Stimulated activated CD4-positive, alpha-beta T cell treated with anti-CD3 and anti-CD28 coated beads, Interleukin-1b, Interleukin-23, amount 100 ng/mL, for 48 hours (primary cell): ENCODE measurements at places on chromosomes 5 and 9.

GRCh38 chr5:122385808-122386207 is 73.8 kb downstream of the SNCAIP start:
- no peak for DNase-seq

DNA sequence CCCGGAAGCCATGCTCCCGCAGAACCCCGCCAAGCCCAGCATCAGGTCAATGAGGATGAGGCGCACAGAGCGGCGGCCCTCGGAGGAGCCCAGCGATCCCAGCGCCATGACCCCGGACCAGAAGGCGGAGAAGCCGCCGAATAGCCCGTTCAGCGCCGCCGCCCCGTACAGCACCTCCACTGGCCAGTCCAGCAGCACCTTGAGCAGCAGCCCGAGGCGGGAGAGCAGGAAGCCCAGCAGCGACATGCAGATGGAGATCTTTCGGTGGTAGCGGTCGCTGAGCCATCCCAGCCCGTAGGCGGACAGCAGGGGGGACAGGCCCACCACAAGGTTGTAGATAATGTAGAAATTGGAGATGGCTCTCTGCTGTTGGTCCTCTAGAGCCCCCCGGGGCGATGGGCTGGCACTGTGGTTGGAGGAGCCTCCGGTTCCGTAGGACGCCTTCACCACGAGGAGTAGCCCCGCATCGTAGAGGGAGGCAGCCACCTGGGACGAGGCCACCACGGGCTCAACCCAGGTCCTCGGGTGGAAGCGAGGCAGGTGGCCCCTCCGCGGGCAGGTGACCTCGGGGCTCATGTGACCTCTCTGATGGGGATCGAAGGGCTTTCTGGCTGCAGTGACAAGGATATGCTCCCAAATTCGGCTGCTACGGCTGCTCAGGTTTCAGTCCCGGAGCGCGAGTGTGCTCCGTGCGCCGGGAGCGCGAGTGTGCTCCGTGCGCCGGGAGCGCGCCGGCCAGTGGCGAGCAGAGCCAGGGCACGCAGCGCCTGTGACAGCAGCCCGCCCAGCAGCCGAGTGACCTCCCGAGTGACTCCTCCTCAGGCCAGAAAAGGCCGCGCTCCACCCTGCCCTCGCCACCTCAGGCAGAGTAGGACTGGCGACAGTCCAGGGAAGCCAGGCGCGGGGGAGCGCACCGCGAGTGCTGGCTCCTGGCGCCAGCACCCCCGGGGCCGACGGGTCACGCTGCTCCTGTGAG is at the start of gene SLC46A2:
TSS of gene SLC46A2 (minus strand) at position 771 of the 976 bp plus-strand sequence. CDS start at position 576, 195 bp downstream.
- DNase-seq, result no peak

- no peak for DNase-seq
Observed at GRCh38 chr5:172377856-172378255, 76.5 kb downstream of the SH3PXD2B start.

DNA sequence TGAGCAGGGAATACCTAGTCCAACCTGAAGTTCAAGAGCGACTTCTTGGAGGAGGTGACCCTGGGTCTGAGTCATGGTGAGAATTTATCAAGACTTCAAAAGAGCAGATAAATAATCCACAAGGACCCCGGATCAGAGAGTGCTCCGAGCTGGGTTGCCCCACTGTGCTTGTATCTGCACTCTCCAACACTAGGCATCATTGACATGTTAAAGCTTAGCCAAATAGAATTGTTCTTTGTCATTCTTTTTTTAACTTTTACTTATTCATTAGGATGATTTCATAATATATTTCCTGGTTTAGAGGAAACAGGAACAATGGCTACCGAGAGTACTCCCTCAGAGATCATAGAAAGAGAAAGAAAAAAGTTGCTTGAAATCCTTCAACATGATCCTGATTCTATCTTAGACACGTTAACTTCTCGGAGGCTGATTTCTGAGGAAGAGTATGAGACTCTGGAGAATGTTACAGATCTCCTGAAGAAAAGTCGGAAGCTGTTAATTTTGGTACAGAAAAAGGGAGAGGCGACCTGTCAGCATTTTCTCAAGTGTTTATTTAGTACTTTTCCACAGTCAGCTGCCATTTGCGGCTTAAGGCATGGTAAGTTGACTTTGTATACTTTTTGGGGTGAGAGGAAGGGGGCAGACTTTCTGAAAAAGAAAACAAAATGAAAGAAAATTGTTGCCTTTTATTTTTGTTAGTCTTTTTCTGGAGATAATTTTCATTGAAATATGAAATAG is at the start of gene CARD6:
TSS of gene CARD6 (plus strand) at position 300 of the 738 bp plus-strand sequence. CDS start at position 316, 16 bp downstream.
- DNase-seq, result no peak

GRCh38 chr5:66987126-66987525 is 209.5 kb downstream of the CD180 start:
- DNase-seq, result no peak

GRCh38 chr5:149062371-149063016 is 368 bp downstream of the SH3TC2 start:
- no peak for DNase-seq

DNA sequence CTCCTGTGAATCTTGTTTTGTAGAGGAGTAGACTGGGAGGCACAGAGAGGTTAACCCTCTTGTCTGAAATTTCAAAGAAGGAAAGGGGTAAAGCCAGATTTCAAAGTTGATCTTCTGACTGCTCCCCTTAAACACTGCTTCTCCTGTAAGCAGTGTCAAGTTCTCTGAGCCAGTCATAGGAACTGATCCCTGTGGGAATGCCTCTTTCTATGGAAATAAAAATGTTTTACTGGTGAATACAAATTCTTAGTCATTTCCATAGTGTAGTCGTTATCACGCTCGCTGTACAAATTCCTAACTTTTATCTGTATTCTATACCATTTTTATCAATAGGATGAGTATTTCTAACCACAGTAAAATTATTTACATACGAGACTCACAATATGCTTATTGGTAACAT is 66.3 kb upstream of the PRRC1 start:
- no peak for DNase-seq

DNA sequence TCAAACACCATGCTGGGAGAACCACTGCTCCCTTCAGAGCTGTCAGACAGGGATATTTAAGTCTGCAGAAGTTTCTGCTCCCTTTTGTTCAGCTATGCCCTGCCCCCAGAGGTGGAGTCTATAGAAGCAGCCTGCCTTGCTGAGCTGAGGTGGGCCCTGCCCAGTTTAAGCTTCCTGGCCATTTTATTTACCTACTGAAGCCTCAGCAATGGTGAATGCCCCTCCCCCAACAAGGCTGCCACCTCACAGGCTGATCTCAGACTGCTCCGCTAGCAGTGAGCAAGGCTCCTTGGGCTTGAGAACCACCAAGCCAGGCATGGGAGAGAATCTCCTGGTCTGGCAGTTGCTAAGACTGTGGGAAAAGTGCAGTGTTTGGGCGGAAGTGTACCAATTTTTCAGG is 205.5 kb upstream of the PTGER4 start:
- no peak for DNase-seq

GRCh38 chr5:95823738-95824609 is 1.4 kb upstream of the GLRX start:
- peak; percentile 58 for DNase-seq

DNA sequence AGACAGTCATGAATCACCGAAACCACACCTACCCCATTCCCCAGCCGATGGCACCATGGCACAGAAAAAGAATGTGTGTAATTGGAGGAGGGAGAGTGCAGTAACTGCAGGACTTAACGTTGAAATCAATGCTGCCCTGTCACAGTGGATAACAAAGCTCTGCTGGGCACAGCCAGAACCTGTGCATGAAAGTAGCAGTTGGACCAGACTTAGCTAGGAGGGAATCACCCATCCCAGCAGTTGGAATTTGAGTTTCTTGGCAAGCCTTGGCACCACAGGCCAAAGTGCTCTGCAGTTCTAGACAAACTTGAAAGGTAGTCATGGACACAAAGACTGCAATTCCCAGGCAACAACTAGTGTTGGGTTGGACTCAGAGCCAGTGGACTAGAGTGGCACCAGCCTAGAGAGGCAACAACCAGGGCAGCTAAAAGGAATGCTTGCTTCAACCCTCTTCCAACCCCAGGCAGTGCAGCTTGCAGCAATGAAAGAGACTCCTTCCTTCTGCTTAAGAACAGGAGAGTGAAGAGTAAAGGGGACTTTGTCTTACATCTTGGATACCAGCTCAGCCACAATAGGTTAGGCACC is 19.1 kb downstream of the TMEM232 start:
- no peak for DNase-seq
